ENCODE measurements at places on chromosomes 5 and 9.

DNA sequence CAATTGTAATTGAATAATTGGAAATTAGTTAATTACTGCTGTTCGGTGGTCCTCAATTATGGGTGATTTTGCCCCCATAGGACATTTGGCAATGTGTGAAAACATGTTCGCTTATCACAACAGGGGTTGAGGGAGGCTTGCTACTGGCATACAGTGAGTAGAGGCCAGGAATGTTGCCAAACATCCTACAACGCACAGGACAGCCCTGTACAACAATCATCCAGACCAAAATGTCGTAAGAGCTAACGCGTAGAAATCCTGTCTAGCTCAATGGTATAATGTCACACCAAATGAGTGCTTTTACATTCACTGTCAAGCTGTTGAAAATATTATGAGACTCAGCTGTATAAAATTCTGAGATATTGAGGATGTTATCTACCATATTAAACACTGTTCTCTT is 464.4 kb upstream of the TUSC1 start:
- no peak for DNase-seq

GRCh38 chr9:113154946-113155345 is 4.1 kb downstream of the SLC31A2 start:
- no peak for DNase-seq

- no peak for DNase-seq
Measured at GRCh38 chr9:134630861-134631260, 10.7 kb upstream of the COL5A1 start.

GRCh38 chr5:81963544-81963943 is 8.3 kb upstream of the ATG10 start:
- DNase-seq, result no peak

DNA sequence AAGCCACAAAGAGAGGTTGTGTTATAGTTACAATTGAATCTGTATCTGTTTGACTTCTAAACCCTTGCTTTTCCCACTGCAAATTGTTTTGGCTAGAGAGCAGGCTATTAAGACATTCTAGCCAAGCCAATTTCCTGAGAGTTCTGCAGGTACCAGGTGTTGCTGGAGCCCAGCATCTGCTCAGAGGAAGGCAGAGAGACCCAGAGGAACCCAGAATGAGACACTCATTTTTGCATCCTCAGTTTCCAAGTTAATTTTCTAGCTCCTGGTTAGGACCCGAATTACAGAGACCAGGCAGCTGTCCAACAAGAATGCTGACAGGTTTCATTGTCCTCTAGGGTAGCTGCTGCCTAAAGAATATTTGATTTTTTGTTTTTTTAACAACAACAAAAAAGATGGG is 266.2 kb downstream of the TRIM32 start:
- DNase-seq, result no peak

- DNase-seq, result peak; percentile 44
Measured at GRCh38 chr9:115018547-115019435, 88.4 kb upstream of the TNFSF8 start.

DNA sequence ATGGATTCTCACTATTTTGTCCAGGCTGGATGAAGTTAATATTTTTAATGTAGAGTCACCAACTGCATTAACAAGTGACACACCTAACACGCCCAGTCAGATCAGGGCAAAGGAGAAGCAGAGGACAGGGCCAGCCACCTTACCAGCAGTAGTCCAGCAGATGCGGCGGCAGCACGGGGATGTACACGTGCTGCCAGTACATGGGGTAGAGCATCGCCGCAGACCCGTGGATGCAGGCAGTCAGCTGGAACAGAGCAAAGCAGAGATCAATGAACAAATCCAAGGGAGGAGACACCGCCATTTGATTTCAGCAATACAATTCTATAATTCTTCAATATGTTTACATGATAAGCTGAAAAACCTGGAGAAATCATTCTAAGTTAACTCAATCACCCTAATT is 274.2 kb downstream of the CRB2 start:
- no peak for DNase-seq

- DNase-seq, result no peak
Measured at GRCh38 chr5:56532466-56532865, 282.9 kb upstream of the MAP3K1 start.

Data from kidney tubule cell (primary cell).